AG08395 (cell line): ENCODE measurements at places on chromosomes 3 and 15.

- peak; percentile 52 for DNase-seq
Measured at GRCh38 chr3:160697637-160698380, 20.8 kb downstream of the ARL14 start.

- DNase-seq, result no peak
Measured at GRCh38 chr15:100777821-100778220, 101.8 kb upstream of the ALDH1A3 start.

- DNase-seq, result peak; percentile 97
Measured at GRCh38 chr3:23685541-23686258, 120.1 kb upstream of the UBE2E1 start.

GRCh38 chr15:73870700-73871408 is 2.5 kb upstream of the TBC1D21 start:
- no peak for DNase-seq

- no peak for DNase-seq
Measured at GRCh38 chr3:47568901-47569300, 9.8 kb downstream of the CSPG5 start.

DNA sequence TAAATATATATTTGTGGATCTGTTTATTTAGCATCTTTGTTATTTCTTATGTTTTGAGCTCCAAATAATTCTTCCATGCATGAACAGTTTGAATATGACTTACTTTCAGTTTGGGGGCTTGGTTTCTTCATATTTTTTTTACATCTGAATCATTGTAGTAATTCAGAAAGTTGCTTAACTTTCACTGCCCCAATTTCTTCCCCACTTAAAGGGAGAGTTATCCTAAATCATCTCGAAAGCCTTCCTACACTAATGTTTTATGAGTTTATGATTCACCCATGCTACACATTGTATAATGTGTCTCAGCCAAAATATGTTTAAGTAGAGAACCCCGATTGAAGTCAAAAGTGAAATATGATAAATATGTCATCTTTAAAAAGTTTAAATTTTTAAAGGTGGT is 47.8 kb downstream of the SPRED1 start:
- DNase-seq, result no peak

- no peak for DNase-seq
Measured at GRCh38 chr15:83940136-83940535, 286.2 kb downstream of the ADAMTSL3 start.

DNA sequence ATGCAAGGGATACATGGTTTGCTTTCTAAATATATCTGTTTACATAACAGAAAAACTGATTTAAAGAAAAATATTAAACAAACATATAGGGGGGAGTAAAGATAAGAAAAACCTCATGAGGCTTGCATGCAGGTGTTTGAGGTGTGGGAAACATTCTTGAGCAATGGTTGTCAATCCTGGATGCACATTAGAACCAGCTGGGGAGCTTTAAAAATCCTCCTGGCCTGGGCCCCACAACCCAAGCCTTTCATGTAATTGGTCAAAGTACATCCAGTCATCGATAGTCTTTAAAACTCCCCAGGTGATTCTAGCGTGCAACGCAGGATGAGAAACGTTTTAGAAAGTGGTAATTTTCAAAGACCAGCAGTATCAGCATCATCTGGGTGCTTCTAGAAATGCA is 18.3 kb downstream of the NMNAT3 start:
- DNase-seq, result no peak

DNA sequence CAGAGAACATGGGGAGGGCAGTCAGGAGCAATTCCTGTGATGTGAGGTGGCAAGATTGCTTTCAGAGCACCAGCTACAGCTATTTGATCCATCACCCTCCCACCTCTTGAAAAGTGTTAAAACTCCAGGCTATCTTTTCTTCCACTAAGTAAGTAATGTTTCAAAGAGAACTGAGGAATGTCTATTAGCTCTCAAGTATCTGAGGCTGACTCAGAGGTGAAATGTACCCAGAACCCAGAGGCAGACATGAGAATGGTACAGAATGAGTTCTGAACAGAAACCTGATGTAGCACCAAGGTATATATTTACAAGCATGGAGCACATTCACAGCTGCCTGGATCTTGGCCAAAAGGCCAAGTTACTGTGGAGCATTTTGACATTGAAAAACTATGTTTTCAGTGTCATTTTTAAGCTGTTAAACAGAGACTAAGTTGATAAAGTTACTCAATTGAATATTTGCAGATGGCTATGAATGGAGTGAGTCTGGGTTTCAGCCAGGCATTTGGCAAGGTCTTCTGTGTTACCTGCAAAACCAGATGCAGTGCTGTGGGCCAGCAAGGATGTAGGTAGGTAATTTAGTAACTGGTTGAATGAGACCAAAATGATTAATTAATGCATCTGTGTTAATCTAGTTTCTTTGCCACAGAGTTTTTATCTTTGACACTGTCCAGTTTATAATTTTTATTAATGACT is 227.7 kb upstream of the CD96 start:
- DNase-seq, result no peak

DNA sequence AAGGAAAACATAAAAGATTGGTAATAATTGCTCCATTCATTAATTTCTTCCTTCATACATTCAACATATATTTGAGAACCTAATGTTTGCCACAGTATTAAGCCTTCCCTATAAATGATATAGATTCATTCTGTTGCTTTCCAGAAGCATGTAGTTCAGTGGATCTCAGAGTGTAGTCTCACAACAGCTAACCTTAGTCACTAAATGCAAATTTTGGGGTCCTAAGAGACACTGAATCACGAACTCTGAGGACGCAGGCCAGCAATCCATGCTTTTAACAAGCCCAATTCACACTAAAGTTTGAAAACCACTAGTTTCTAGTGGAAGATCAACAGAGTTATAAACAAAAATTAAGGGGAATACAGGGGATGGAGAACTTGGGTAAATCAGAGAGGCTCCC is 7.2 kb upstream of the AQR start:
- no peak for DNase-seq

DNA sequence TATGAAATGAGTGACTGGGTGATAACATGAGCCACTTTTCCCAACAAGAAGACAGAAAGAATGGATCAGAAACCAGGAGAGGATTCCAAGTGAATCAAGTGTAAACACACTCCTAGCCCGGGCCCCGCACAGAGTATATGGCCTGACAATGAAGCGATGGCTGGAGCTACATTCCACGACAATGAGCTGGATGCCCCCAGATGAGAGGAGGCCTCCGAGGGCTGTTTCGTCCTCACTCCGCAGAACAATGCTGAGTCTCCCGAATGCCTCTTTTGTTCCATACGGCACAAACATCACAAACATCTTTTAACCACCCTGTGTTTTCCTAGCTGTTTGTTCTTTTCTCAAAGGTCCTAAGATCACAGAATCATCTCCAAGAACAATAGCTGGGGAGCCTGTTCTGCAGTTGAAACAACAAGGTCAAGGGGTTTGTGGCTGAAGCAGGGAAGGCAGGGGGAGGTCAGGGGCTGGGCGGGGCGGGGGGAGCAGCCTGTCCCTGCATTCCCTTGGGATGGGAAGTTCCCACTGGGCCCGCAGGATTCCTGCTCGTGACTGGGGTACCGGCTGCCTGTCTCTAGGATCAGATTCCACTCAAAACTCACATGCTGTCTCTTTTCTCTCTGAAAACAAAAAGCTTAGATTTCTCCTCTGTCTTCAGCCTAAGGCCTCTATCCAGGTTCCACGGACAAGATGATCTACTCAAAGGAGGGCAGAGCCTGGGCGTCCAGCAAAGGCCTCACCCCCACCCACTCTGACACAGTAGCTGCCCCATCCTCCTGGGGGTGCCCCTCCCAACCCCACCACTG is 151.3 kb downstream of the XXYLT1 start:
- DNase-seq, result peak; percentile 88

GRCh38 chr15:35852818-35853624 is 307.1 kb upstream of the DPH6 start:
- peak; percentile 16 for DNase-seq

DNA sequence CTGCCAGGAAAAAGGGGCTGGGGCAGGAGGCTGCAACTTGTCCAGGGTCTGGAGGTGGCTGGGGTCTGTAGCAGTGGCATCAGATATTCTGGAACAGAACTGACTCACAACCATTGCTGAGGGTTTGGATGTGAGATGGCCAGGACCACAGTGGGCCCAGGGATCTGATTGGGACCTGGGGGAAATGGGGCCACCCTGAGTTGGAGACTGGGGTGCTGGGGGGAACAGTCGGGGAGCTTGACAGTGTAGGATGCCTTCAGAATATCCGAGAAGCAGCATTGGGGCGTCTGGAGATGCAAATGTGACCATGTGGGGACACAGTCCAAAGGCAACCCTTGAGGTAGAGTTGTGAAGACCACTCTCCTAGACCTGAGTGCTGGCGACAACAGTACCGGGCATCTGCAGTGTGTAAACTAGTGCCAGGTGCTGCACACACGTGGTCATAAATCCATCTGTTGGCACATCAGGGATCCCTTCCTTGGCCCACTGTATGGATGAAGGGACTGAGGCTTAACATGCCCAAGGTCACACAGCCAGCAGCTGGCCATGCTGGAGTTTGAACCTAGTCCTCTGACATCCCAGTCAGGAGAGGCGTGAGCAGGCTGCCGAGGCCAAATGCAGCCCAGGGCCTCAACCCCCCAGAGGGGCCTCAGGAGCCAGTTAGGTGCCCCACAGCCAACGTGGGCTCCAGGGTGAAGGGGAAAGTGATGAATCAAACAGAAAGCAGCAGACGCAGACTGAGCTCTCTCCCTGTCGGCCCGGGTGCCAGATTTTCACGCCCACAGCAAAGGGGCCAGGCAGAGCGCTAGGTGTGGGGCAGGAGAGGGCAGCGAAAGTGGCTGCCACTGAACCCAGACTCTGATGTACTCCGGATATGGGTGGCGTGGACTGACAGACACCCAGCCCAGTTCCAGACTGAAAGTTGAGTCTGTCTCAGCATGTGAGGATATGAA is 18.8 kb downstream of the HEMK1 start:
- DNase-seq, result no peak

- DNase-seq, result no peak
Measured at GRCh38 chr3:113873814-113874526, 35.4 kb downstream of the GRAMD1C start.

DNA sequence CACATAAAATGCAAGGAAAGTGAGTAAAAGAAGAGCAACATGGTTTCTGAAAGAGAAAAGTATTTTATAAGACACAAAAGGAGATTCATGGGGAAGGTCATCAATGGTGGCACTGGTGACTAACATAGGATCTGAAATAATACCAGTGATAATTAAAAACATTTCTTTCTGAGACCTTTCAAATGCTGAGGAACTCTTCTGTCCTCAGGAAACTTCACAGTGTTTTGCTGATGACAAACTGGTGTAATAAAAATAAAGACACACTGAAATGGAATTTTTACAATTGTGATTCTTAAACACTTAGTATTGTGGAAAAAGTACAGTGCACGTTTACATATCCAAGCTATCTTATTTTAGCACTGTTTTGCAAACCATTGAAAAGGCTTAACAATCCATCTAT is 80.4 kb upstream of the ZBTB20 start:
- DNase-seq, result peak; percentile 30

GRCh38 chr3:61236556-61236955 is 14.7 kb downstream of the FHIT start:
- no peak for DNase-seq

DNA sequence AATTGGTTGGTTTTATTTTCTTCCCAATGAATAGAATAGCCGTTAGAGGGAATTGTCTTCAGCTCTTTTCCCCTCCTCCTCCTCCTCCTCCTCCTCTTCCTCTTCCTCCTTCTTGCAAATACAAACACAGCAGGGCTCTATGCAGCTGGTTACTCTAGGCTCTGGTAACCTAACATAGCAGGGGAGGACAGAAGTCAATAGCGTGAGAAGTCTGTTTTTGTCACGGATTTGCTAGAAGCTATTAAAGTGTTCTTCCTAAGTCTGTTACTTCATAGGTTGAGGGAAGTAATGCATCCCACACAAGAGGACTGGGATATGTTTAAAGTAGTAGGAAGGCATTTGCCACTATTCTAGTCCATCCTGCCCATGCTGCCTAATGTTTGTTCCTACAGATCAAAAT is 374.7 kb upstream of the TPRG1 start:
- DNase-seq, result no peak

- DNase-seq, result no peak
Measured at GRCh38 chr3:25568525-25569078, 96.1 kb downstream of the TOP2B start.

GRCh38 chr3:59469948-59470723 is 420.3 kb upstream of the CFAP20DC start:
- no peak for DNase-seq

DNA sequence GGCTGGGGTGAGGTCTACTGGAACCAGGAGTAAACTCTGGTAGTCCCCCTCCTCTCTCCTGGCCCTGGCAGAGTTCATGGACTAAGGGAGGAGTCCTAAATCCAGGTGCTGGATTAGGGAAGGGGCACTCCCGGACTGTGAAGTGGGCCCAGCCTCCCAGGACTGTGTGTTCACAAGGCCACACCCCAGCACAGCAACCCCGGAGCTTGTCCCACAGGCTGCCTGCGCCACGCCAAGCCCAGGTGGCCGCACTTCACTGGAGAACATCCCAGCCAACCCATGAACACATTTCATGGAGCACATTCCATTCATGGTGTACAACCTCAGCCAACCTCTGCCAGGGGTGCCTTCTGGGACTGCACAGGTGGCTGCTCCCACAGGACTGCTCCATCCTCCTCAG is 8.2 kb downstream of the ARPIN start:
- DNase-seq, result no peak

DNA sequence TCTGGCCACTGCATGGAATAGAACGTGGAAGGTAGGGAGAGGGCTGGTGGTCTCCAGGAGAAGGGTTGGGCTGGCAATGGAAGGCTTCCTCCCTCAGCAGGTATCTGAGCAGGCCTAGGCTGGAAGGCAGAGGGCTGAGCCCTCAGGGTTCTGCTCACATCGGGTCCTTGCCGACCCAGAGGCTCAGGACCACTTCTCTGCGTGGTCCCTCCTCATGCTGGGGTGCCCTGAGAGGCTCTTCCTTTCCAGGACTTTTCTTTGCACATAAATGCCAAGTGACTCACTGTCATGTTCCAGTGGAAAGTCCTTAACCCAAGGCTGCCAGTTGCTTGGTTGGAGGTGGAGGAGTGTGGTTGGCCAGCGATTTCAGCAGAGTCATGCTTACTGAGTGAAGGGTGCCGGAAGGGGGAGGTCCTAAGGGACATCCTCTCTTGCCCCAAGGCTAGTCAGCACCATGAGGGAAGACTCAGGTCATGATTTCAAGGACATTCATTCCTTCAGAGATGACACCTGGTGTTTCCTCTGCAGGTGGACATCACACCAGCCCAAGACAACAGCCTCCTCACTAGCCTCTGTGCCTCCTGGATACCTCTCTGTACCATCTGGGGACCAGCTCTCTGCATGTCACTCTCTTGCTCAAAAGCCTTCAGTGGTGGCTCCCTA is 8.2 kb downstream of the SLC6A6 start:
- peak; percentile 92 for DNase-seq

- DNase-seq, result no peak
Measured at GRCh38 chr15:88891540-88892254, 3.6 kb downstream of the HAPLN3 start.

DNA sequence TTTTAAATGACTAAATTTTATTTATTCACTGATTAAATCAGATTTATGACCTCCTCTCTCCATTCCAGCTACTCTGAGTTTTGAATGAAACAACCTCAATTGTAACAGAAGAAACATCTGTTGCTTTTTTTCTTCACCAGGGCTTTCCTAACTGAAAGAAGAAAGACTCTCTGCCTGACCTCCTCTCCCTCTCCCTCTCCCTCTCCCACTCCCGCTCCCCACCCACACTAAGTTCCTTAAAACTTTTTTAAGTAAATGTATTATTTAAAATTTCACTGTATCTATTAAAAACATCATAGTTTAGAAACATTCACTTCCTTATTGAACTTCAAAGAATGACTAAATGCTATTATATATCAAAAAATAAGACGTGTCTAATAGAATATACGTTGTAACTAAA is 122.0 kb downstream of the TFDP2 start:
- DNase-seq, result no peak

GRCh38 chr3:16432714-16433113 is 80.8 kb downstream of the RFTN1 start:
- no peak for DNase-seq
